Activated naive CD4-positive, alpha-beta T cell treated with anti-CD3 and anti-CD28 coated beads, Interleukin-2, amount 50 U/mL, for 16 hours (primary cell): ENCODE measurements at places on chromosomes 4 and X.

DNA sequence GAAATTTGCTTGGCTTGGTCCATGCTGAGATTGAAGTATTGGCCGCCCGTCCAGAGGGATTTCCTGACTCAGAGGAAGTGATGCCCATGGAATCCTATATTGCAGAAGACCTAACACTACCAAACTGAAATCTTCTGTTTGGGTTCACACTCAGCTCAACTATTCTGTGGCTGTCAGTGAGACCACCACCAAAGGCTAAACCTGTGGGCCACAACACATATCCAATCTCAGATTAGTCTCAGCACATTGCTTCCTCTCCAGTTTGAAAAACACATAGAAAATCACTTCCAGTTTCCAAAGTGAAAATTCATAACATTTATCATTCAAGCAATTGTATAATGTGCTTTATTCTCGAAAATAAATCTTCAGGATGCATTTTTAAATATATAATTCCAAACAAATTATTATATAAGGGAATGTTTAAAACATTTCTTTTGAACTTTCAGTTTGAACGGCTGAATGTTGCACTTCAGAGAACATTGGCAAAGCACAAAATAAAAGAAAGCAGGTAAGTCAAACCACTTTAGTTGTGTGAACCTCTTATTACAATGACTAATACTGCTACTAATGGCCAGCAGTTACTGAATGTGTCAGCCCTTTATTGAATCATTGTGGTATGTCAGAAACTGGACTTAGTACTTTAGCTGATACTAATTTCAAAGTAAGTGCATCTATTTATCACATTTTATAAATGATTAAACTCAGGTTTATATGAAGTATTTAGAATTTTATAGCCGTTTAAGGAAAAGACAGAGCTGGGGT is 37.0 kb downstream of the GUCY1A1 start:
- DNase-seq: no peak

GRCh38 chr4:124322234-124323065 is 390.1 kb downstream of the ANKRD50 start:
- DNase-seq: no peak

DNA sequence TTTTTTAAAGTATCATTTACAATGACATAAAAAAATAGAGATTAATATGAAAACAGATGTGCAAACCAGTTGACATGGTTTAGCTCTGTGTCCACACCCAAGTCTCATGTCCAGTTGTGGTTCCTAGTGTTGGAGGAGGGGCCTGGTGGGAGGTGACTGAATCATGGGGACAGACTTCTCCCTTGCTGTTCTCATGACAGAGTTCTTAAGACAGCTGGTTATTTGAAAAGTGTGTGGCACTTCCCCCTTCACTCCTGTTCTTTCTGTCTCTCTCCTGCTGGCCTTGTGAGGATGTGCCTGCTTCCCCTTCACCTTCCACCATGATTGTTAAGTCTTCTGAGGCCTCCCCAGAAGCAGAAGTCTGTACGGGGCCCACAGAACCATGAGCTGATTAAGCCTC is 23.8 kb downstream of the CNOT6L start:
- no peak for DNase-seq

- DNase-seq: no peak
Measured at GRCh38 chr4:40306976-40307375, 28.2 kb upstream of the CHRNA9 start.

DNA sequence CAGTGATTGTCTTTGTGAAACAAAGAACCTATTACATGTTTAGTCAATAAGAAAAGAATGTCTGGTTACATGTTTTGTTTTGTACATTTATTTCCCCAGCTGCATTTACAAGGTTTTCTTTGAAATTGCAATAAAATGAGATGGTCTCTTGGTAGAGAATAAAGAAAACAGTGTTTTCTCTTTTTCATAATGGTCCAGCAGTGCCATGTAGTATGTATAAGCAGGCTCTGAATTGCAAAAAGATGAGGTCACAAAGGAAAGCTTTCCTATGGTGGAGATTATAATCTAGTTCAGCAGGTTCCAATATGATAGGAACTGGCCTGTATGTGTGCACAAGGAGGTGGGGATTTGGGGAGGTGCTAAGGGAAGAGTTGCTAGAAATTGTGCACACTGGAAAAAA is 1417.3 kb downstream of the STIM2 start:
- DNase-seq: no peak

DNA sequence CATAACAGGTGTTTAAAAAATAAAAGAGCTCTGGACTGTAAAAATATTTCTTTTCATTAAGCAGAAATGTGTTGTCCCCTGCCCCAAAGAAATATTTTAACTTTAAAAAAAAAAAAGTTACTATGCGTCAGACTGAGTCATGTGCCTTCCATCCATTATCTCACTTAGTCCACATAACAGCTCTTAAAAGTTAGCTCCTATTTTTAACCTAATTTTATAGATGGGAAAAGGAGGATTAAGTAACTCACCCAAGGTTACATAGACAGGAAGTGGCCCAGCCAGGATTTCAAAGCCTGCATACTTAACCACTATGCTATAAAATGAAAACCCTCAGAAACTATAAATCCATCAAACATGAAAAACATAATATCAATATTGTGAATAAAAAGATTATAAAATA is 97.7 kb downstream of the MANBA start:
- DNase-seq: no peak
